ENCODE measurements at places on chromosomes 4 and X. TPM values are rescaled to one million over a fixed set of nuclear protein-coding genes. Genes with fewer than 3 reads are reported as not detected.

Gene POLN
- total RNA-seq, result 2.4 TPM

- DNase-seq, result no peak
These were observed 162.0 kb upstream of the EOLA2 start for GRCh38 chrX:150100261-150100660.

- DNase-seq, result no peak
These were observed 110.1 kb downstream of the ANAPC4 start for GRCh38 chr4:25487155-25487554.

- DNase-seq, result no peak
These were observed 136.5 kb upstream of the CPEB2 start for GRCh38 chr4:14865804-14866203.

- no peak for DNase-seq
These were observed 40.4 kb downstream of the MAP7D3 start for GRCh38 chrX:136210806-136211205.

GRCh38 chr4:77699731-77700210, 94.2 kb downstream of the CXCL13 start:
- no peak for DNase-seq

GRCh38 chrX:39491548-39492297, 606.0 kb downstream of the BCOR start:
- peak; percentile 32 for DNase-seq

- no peak for DNase-seq
These were observed 244.1 kb downstream of the CRLF2 start for GRCh38 chrX:968148-968965.

Measured in activated naive CD8-positive, alpha-beta T cell treated with anti-CD3 and anti-CD28 coated beads, Interleukin-2, amount 10 ng/mL, durations not matched to agents 7 days and 5 days (primary cell).